ENCODE measurements at places on chromosomes 5 and 9.

DNA sequence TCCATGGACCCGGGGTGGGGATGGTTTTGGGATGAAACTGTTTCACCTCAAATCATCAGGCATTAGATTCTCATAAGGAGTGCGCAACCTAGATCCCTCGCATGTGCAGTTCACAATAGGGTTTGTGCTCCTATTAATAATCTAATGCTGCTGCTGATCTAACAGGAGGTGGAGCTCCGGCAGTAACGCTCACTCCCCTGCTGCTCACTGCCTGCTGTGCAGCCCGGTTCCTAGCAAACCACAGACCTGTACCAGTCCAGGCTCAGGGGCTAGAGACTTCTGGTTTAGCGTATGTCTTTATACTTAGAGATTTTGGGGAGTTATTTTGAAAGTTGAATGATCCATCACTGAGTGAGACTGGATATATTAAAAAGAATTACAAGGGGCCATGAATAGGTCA lies 50.2 kb downstream of the RICTOR start:
- no peak for DNase-seq

GRCh38 chr9:130975932-130976841 lies 32.8 kb upstream of the LAMC3 start:
- no peak for DNase-seq

- no peak for DNase-seq
Measured at GRCh38 chr9:114697951-114698351, 16.0 kb upstream of the TEX48 start.

- no peak for DNase-seq
Measured at GRCh38 chr9:121703014-121703734, 51.7 kb downstream of the DAB2IP start.

DNA sequence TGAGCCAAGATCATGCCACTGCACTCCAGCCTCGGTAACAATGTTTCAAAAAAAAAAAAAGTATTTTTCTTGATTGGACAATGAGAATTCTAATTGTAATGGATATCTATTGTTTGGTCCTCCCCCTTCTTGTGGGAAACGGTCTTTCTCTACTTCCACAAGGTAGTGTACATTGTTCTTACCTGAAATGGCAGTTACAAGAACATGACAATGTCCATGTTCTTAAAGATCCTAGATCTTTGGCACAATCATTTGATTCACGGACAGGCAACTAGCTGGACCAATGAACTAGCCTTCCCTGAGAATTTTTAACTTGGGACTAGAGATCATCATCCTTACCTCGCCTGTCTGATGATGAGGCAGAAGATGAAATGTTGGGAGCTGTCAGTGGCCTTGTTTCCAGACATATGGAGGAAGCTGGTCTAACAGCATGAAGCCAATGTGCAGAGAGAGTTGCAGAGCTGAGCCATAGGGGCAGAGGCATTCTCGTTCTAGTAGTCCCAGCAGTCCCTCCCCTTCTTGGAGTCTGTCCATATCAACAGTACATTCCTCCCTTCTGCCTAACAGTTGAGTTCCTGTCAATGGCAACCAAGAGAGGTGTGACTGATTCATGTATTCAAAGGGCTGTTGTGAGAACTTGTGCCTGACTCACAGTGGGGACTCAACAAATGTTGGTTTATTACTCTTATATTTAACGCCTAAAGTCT lies 2.1 kb upstream of the MARCHF6 start:
- peak; percentile 45 for DNase-seq

- DNase-seq = no peak
Measured at GRCh38 chr9:12631866-12632265, 61.3 kb upstream of the TYRP1 start.

DNA sequence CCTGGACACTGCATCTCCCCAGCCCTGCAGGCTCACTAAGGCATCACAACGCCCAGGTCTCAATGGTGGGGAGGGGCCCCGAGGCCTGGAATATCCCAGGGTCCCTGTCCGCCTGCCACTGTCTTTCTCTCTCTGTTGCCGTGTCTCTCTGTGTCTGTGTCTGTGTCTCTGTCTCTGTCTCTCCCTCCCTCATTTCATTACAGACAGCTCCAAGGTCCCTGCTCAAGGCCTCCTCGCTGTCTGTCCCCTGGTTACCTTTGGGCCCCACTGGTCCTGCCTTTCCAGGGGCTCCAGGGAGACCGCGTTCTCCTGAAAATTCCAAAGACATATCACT lies 3.2 kb downstream of the FCN1 start:
- DNase-seq = no peak

- DNase-seq = no peak
Measured at GRCh38 chr5:64883912-64884311, 115.2 kb downstream of the CWC27 start.

All from GM04503 (cell line).